ENCODE measurements at places on chromosomes 11 and 22.

DNA sequence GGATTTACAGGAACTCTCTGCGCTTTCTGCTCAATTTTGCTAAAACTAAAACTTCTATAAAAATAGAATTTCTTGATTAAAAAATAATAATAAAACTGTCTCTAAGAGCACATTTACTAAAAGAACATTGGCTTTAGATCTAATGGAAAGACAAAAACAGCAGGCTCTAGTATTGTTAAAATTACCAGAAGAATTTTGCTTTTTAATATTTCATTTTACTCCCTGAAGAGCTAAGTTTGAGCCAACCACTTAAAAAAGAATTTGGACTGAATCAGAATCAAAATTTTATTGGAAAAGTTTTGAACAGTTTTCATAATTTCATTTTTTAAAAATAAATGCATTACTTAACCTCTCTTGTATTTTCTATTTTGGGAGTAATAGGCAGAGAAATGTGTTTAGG, 107.3 kb downstream of the BBOX1 start:
- DNase-seq: no peak

DNA sequence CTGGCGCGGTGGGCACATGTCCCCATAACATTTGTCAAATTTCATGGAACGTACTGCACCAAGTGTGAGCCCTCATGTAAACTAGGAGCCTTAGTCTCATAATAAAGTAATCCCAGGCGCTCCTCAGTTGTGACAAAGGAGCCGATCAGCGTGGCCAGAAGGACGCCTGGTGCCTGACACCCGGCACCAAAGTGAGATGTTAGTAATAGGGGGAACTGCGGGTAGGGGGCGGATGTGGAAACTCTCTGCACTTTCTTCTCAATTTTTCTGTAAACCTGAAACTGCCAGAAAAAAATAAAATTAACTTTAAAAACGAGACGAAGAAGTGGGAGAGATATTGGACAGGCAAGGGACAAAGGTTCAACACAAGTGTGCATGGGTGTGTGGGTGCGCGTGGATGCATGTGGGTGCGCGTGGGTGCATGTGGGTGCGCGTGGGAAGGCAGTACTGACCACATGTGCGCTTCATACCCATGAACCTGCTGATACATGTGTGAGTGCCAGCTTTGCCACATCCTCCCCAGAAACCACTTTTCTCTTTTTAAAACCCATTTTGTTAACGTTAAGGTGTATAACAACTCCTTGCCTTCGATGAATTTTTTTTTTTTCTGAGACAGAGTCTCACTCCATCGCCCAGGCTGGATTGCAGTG, 55.4 kb upstream of the LINC01488 start:
- no peak for DNase-seq

- DNase-seq: peak; percentile 9
Measured at GRCh38 chr11:59802639-59803176, 7.9 kb downstream of the MRPL16 start.

DNA sequence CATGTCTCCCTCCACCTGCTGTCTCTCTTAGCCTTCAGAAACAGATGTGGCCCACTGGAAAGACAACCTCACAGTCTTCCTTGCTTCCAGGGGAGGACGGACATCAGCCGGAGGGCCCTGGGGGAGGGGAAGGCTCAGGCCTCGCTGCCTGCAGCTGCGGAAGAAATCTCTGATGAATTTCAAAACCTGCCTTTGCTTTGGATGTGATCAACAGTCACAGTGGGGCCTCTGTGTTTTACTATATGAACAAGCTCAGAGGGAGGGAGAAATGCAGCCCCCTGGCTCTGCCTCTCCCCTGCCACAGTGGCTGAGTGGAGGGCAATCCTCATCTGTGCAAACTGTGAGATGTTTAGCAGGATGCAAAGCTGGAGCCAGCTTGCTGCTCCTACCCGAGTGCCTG, 282.8 kb downstream of the NTM start:
- no peak for DNase-seq

DNA sequence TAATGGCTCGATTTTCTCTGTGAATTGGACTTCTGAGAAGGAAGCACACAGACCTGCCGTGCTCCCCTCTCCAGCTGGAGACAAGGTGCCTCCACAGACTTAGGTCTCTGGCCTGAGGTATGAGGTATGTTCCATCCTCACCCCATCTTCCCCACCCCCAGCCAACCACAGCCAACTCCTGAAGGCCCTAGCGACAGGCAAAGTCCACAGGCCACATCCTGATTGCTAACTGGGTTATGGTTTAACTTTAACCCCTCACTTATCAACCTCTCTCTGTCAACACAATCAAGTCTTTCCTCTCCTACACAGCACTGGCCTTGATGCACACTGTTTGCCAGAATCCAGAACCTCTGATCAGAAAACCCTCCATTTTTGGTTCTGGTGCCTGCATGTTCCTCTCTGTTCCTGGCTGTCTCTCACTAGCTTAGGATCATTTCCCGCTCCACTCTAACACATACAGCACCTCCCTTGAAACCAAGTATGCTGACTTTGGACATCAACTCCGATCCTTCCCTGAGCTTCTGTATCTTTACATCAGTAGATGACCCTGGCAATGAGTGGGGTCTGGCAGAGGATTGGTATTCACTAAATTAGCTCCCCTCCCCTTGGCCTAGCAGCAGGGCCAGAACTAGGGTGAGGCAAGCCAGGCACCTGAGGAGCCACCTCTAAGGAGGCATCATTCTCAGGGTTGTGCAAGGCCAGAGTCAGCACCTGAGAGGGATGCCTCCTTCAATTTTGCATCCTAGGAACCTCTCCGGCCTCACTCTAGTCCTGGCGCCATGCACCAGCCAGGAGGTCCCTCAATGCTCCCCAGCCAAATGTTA, 22.0 kb downstream of the JAML start:
- DNase-seq: no peak

GRCh38 chr11:2383852-2384804, 7.0 kb downstream of the CD81 start:
- no peak for DNase-seq

GRCh38 chr11:70646272-70647049, 248.1 kb downstream of the CTTN start:
- no peak for DNase-seq

- peak; percentile 52 for DNase-seq
Measured at GRCh38 chr11:65355013-65355775, 643 bp downstream of the TIGD3 start.

GRCh38 chr22:40224702-40225101, 47.0 kb downstream of the TNRC6B start:
- no peak for DNase-seq

- no peak for DNase-seq
Measured at GRCh38 chr11:122895563-122895962, 13.0 kb downstream of the JHY start.

DNA sequence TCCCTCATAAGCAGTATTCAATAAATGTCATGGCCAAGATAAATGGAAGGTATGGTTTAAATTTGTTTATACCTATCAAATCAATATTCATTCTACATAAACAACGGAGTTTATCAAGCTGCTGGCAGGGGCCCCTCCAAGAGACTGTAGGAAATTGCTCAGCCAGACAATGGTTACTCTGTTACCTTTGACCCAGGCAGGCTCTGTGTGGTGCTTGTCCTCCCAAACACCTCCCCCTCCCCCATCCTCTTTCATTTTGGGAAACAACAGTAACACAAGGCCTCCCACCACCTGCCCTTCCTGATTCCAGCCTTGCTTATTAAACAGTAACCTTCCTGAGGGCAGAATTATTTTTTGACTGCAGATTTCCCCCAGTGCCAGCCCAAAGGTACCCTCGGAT, 10.5 kb upstream of the ZBTB16 start:
- DNase-seq: no peak

- no peak for DNase-seq
Measured at GRCh38 chr11:33703788-33704187, 3.2 kb upstream of the C11orf91 start.

DNA sequence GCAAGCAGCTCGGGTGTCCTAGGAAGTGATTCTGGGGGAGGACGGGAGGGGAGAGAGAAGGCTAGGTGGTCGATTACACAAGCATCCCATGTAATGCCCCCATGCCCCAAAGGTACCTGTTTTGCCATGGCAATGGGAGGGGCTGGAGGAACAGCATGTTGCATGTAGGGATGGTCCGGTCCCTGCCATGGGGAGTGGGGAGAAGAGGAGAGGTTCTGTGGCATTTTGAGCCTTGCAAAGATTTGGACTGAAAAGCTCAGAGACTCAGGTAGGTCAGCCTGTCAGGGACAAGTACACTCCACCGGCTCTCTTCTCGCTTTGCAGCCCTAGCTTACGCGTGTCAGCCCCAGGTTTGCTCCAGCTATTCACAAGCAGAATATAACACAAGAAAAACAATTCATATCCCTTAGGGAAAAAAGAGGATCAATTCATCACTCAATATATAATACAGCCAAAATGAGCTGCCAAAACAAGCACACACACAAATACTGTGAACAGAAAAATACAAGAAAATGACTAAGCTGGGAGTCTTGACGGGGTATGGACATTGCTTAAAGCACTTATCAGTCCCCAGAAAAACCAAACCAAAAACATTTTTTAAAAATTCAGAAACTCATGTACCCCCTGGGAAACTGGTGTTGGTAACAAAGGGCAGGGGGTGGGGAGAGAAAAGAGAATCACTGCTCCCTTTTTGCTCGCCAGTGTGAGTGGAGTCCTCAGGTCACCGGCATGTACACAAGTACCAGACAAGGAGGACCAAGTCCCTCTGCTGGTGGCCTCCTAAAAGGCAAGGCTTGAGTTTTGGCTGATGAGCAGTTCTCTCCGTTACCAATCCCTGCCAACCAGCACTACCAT, 21.6 kb downstream of the APOL5 start:
- peak; percentile 13 for DNase-seq

DNA sequence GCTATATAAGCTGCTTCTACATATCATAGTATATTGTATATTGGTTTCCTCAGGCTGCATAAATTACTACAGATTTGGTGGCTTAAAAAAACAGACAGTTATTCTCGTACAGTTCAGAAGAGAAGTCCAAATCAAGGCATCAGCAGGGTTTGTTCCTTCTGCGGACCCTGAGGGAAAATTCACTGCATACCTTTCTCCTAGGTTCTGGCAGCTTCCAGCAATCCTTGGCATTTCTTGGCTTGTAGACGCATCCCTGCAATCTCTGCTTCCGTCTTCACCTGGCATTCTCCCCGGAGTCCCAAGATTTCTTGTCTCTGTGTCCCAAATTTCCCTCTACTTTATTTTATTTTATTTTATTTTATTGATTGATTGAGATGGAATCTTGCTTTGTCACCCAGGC, 142.8 kb downstream of the COMMD9 start:
- peak; percentile 89 for DNase-seq

GRCh38 chr22:20111045-20111688, 4.7 kb upstream of the RANBP1 start:
- peak; percentile 31 for DNase-seq

- DNase-seq: no peak
Measured at GRCh38 chr11:36408498-36409136, 101.5 kb downstream of the TRAF6 start.

GRCh38 chr22:28244757-28245156, 325.7 kb upstream of the PITPNB start:
- DNase-seq: no peak

- DNase-seq: no peak
Measured at GRCh38 chr11:122213171-122213570, 97.2 kb upstream of the BLID start.

- no peak for DNase-seq
Measured at GRCh38 chr11:12772324-12772723, 98.1 kb downstream of the TEAD1 start.

DNA sequence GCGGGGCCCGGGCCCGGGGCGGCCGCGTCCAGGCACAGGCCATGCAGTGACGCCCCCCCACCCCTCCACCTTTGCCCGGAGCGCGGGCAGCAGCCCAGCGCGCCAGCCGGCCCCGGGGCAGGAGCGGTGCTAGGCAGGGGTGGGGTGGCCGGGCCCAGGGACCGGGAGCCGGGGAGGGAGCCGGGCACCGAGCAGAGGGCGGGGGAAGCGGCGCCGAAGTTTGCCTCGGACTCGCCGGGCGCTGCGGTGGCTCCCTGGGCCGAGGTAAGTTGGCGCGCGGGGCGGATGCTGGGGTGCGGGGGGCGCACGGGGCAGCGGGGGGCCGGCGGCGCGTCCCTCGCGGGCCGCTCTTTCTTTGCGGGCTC, 332 bp downstream of the TEAD1 start:
- no peak for DNase-seq

DNA sequence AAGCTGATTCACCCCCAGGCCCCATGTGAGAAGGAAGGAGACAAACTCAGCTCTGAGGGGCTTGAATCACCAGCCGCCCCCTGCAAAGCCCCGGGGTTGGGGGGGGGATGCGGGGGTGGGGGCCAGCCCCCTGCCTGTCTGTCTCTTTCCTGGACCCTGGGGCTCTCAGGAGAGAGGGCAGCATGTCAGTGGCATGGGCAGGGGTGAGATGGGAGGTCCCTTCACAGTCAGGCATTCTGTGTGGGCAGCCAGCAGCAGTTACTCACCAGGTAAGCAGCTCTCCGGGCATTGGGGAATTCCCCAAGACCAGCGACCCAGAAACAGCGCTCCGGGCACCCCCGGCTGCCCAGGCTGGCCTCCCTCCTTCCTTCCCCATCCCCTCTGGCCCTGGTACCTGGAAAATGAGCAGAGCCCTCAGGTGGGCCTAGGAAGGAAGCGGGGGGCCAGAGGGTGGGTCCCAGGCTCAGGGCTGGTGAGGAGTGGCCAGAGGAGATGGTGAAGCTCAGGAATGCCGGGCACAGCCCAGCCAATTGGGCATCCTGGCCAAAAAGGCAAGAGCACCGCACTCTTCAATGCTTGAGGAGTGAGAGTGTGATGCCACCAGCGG, 4.2 kb upstream of the LIF start:
- DNase-seq: no peak

- no peak for DNase-seq
Measured at GRCh38 chr11:5304046-5304445, 2.3 kb upstream of the OR51B4 start.

GRCh38 chr11:123505546-123506299, 75.7 kb downstream of the GRAMD1B start:
- no peak for DNase-seq

DNA sequence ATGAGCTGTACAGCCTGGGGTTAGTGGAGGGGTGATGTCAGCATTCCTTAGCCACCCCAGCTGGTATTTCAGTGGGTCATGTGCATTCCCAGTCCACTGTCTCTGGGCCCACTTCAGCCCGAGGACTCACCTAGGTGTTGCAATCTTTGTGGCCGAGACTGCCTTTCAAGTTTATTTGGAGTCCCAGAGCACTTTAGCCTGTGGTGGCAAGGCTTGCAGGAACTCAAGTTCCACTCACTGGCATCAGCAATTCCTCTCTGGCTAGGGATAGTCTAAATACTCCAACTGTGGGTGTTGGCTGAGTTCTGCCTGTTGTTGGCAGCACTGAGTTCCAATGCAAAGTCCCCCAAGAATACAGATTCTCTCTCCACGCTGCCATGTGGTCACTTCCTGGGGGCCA, 191.6 kb upstream of the PGR start:
- DNase-seq: peak; percentile 40

DNA sequence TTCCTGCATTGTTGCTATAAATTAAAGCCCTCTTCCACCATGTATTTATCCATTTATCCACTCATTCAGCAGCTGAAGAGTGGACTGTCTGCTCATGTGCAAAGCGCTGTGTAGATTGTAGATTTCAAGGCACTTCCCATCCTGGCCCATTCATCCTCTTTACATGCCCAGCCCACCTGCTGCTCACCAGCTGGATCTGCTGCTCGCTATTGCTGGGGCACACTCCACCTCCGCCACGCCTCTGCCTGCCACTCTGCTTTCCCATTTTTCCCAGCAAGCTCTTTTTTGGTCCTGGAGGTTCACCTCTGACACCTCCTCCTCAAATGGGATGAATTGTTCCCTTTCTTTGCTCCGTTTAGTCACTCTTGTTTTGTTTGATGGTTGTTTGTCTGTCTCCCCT, 48.3 kb downstream of the CEP164 start:
- no peak for DNase-seq

GRCh38 chr11:43130616-43131015, 181.2 kb upstream of the API5 start:
- DNase-seq: peak; percentile 18
